ENCODE measurements at places on chromosomes 2 and 18. TPM values are rescaled to one million over a fixed set of nuclear protein-coding genes. Genes with fewer than 3 reads are reported as not detected.

DNA sequence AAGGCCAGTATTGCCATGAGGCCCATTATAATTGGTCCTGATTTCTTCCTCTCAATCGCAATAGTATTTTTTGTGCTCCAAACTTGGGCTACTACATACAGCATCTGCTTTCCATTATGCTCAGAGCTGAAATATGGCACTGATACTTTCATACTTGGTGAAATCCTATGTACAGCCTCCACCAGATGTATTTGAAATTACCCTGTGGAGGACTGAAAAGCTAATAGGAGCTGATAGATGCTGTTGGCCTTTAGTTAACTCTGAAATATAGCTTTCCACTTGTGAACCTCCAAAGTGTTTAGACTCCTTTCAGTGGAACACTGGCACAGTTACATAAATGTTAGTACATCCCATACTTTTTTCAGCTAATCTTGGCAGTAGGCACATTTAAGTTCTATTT is 205.7 kb downstream of the NEDD4L start:
- no peak for DNase-seq

GRCh38 chr2:167855211-167855610 is 392.2 kb downstream of the STK39 start:
- no peak for DNase-seq

- DNase-seq: no peak
These were observed 6.8 kb downstream of the ASXL3 start for GRCh38 chr18:33584548-33585430.

GRCh38 chr2:143953451-143954030 is 566.4 kb downstream of the ZEB2 start:
- no peak for DNase-seq

DNA sequence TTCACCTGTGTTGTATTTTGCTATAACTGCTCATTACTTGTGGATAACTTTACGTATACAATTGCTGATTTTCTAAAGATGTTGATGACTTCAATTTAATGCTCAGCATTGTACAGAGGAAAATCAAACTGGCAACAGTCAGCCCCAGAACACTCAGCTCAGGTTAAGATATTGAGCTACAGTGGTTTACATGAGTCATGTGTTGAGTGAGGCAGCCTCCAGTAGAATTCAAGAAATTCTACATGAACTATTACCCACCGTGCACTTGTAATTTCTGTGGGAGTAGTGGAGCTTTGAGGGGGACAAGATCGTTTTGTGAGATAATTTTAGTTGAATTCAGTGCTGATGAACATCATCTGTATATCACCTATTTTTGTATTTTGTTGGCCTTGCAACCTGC is 292.3 kb downstream of the ALPK2 start:
- DNase-seq: no peak

GRCh38 chr18:74949611-74950010 is 259.3 kb downstream of the PTGR3 start:
- no peak for DNase-seq

- DNase-seq: no peak
These were observed 9.8 kb upstream of the INO80D start for GRCh38 chr2:206095536-206096332.

GRCh38 chr2:98377544-98377943 is 31.3 kb downstream of the CNGA3 start:
- peak; percentile 69 for DNase-seq

DNA sequence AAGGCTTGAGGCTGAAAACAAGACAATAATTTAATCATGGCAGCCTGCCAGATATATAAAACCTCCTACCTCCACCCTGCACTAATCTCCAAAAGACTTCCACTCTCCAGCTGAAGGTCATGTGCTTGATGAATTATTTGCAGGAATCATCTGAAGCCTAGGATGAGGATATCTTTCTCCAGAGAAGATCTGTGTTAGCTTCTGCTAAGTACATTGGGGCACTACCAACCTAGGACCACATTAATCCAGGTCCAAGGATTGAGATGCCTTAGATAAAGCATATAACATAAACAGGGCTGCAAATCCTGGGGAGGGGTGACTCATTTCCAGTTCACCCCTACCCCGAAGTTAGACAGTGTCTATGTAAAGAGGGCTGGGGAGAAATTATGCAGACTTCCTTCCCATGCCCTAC is 80.5 kb upstream of the FRZB start:
- no peak for DNase-seq

GRCh38 chr2:42598656-42599055 is 30.2 kb downstream of the MTA3 start:
- DNase-seq: no peak

Gene SDC1
- 3.0 TPM for total RNA-seq

Gene C1QL2
- not detected for total RNA-seq

Gene G6PC2
- not detected for total RNA-seq

Gene AQP4
- not detected for total RNA-seq

Gene MYO1B
- total RNA-seq: 29.8 TPM

Gene IL1RN
- total RNA-seq: 3.0 TPM

Measured in posterior vena cava (tissue), 2 donors.